CD4-positive, alpha-beta T cell treated with Interleukin-12 subunit alpha and Interleukin-12 subunit beta, for 1 hour (primary cell): ENCODE measurements at places on chromosomes 11 and 22.

- DNase-seq: no peak
Observed at GRCh38 chr22:39457198-39457555, 365 bp downstream of the MGAT3 start.

GRCh38 chr11:111836721-111837120 is 34.7 kb downstream of the ALG9 start:
- no peak for DNase-seq

GRCh38 chr22:47621253-47621652 is 858.8 kb downstream of the TBC1D22A start:
- DNase-seq: no peak

- DNase-seq: no peak
Observed at GRCh38 chr11:70713988-70714665, 315.8 kb downstream of the CTTN start.

- no peak for DNase-seq
Observed at GRCh38 chr22:39699631-39700360, 129.2 kb downstream of the CACNA1I start.
